ENCODE measurements at places on chromosomes 12 and 14. TPM values are rescaled to one million over a fixed set of nuclear protein-coding genes. Genes with fewer than 3 reads are reported as not detected.

RNU4-1 gene
- 2,820 TPM for total RNA-seq

P2RX2 gene
- not detected for total RNA-seq

PLEKHG7 gene
- not detected for total RNA-seq

SYNE3 gene
- 72.5 TPM for total RNA-seq

FAM90A1 gene
- total RNA-seq, result not detected

ANO4 gene
- not detected for total RNA-seq

INHBC gene
- not detected for total RNA-seq
